ENCODE measurements at places on chromosomes 2 and 18. TPM values are rescaled to one million over a fixed set of nuclear protein-coding genes. Genes with fewer than 3 reads are reported as not detected.

Gene TMEM247
- total RNA-seq = not detected

Gene LDLRAD4
- total RNA-seq = 207 TPM

DNA sequence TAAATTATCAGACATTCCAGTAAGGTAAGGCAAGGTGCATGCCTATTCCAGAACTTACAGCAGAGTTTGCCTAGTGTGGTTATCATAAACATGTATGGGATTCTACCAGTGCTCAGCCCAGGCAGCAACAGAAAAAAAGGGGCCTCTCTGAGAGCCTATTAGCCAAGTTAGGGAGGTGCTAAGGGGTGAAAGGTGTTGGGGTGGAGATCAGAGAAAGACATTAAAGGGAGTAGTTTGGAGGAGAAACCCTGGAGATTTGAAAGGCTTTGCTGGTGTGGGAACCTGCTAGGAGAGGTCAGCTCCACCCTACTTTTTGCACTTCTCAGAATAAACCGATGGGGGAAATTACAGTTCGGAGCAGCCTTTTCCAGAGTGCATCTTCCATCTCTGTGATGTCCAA lies 2.9 kb downstream of the ARPC2 start:
- DNase-seq = no peak
- no peaks in the 10 kb centered on the region for H3K27me3 ChIP-seq
- peaks cover 32% of the 10 kb centered on the region for H3K36me3 ChIP-seq
- H3K4me1 ChIP-seq = peaks cover 73% of the 10 kb centered on the region

DNA sequence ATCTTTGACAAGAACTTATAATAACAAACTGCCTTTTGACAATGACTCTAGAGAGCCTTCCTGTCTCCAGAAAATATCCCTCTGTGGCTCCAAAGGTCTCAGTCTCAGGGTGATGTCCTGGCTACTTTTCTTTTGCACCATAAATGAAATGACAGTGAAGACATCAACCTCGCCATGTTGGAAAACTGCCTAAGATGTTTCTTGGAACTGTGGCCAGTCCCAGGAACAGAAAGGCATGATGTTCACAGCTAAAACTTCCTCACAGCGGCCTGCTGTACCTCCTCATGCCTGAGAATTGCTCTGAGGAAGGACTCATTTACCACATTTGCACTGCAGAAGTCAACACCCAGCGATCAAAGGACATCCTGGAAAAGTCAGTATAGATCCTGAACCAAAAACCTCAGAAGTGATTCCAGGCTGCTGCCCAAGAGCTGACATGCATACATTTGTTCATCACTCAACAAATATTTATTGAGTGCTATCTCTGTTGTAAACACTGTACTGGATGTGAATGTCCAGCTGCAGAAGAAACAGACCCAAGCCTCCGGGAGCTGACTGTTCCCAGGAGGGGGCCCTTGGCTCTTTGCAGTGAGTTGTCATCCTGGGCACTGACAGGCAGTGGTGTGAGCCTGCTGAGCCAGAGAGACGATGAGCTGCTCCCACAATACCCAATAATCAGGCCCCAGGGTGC lies 64.3 kb upstream of the ACSL3 start:
- H3K4me1 ChIP-seq = no peaks in the 10 kb centered on the region
- H3K4me3 ChIP-seq = no peak overlapping the region
- no peak for DNase-seq
- no peak overlapping the region for H3K27ac ChIP-seq
- no peaks in the 10 kb centered on the region for H3K27me3 ChIP-seq

- H3K4me1 ChIP-seq = no peaks in the 10 kb centered on the region
- H3K27ac ChIP-seq = no peak overlapping the region
- DNase-seq = no peak
- H3K4me3 ChIP-seq = no peak overlapping the region
These were observed 4.8 kb downstream of the FAM228A start for GRCh38 chr2:24179683-24180082.

GRCh38 chr2:46336283-46336959 lies 39.2 kb downstream of the EPAS1 start:
- H3K27me3 ChIP-seq = no peaks in the 10 kb centered on the region
- H3K27ac ChIP-seq = no peak overlapping the region
- DNase-seq = no peak
- no peaks in the 10 kb centered on the region for H3K36me3 ChIP-seq
- no peaks in the 10 kb centered on the region for H3K4me1 ChIP-seq

Gene STAMBP
- total RNA-seq = 32.9 TPM

DNA sequence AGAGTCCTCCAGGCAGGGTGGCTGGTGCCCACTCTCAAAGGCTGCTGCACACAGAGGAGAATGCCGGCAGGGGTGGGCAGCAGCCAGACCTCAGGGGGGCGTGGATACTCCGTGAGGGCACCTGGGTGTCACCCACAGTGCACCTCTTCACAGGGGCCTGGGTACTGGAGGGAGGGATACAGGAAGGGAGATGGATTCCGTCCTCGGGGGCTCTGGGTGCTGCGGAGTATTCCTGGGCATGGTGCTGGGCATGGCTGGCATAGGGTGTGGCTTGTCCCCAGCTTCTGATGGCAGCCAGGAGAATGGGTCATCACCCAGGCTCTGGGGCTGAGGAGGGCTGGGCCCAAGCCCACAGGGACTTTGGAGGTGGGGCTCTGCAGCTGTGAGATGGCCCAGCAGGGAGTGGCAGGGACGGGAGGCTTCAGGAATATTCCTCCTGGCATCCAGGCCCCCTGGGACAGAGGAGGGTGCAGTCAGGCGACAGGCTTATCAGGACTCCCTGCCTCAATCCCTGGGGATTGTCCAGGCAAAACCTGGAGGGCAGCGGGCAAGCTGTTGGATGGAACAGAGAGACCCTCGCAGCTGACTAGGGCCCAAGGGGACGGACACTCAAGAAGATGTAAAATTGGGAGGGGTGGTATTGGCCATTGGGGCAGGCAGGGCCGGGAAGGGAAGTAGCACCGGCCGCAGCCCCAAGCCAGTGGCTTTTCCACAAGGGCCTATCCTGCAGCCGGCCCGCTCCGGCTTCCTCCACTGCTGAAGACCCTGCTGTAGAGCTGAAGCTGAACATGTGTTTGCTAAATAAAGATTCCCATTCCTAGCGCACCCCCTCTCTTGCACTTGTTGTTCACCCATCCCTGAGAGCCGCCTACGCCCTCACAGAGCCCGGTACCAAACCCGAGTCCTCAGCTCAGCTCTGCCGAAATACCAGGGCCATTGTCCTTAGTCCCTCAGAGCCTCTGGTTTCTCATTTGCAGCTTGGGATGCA lies 5.7 kb upstream of the KLHL30 start:
- no peaks in the 10 kb centered on the region for H3K4me1 ChIP-seq
- H3K27me3 ChIP-seq = no peaks in the 10 kb centered on the region
- H3K27ac ChIP-seq = no peak overlapping the region
- no peak overlapping the region for H3K4me3 ChIP-seq
- no peaks in the 10 kb centered on the region for H3K36me3 ChIP-seq

Gene PLB1
- total RNA-seq = 2.0 TPM

Gene CPO
- not detected for total RNA-seq

- no peaks in the 10 kb centered on the region for H3K27me3 ChIP-seq
- H3K27ac ChIP-seq = no peak overlapping the region
- DNase-seq = no peak
- H3K4me1 ChIP-seq = no peaks in the 10 kb centered on the region
- H3K36me3 ChIP-seq = no peaks in the 10 kb centered on the region
These were observed 418.3 kb upstream of the SPHKAP start for GRCh38 chr2:228599781-228600180.

Gene BOK
- total RNA-seq = not detected

Gene NYAP2
- total RNA-seq = 0.20 TPM
